CD4-positive, alpha-beta T cell treated with Interleukin-6 at 100 ng/mL for 8 hours (primary cell): ENCODE measurements at places on chromosomes 13 and 19.

GRCh38 chr19:42420055-42420544 lies 7.1 kb downstream of the LIPE start:
- peak; percentile 80 for DNase-seq

DNA sequence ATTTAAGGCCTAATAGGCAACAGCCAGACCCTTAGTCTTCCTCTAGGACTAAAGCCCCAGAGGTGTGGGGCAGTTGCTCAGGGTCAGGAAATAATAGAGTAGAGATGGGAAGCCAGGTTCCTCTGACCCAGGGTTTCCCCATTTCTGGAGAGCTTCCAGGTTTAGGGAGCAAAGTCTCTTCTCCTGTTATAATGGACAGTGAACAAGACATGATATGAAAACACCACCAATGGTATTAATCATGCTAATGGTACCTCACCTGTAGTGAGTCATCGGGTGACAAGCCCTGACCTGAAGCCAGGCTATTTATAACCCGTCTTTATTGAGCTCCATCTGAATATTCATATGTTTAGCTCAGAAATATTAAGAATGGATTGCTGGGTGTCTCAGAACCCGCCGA lies 24.6 kb downstream of the BICRA start:
- DNase-seq, result no peak

DNA sequence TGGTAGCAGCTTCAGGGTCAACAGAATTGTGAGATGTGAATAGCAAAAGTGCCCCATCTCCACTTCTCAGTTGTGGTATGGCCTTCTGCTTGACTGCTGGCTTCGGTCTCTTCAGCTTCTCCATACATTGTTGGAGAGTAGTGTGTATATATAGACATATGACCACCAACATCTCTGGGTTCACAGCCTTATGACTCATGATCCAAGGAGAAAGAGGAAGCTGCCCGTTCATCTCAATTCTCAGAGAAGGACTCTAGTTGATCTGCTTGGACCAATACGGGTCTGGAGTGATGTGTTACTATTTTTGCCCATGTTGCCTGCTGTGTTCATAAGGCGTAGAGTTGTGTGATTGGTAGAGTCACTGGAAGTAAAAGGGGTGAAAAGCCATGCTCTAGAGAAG lies 3.6 kb upstream of the COMMD6 start:
- DNase-seq, result no peak

DNA sequence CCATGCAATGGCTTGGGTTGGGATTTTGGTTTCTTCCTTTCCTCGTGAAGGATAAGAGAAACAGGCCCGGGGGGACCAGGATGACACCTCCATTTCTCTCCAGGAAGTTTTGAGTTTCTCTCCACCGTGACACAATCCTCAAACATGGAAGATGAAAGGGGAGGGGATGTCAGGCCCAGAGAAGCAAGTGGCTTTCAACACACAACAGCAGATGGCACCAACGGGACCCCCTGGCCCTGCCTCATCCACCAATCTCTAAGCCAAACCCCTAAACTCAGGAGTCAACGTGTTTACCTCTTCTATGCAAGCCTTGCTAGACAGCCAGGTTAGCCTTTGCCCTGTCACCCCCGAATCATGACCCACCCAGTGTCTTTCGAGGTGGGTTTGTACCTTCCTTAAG lies 24.1 kb downstream of the SPC24 start:
- no peak for DNase-seq

- no peak for DNase-seq
These were observed 218.1 kb downstream of the SHISA2 start for GRCh38 chr13:25833761-25834160.

GRCh38 chr13:109329175-109329574 lies 457.2 kb downstream of the IRS2 start:
- DNase-seq, result no peak

DNA sequence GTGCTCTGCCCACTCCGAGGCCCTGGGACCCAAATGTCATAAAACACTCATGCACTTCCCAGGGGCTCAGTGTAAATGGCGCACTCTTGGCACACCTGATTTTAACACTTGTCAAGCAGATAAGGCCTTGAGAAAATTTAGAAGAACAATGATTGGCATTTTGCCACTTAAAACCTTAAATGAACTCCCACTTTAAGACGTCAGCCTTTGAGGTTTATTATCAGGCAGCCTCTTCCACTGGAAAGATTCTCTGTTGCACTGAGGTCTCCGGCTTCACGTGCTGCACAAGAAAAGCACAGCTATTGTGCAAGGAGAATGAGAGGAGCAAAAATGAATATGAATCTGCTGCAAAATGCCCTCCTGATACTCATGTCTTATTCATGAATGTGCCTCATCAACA lies 38.5 kb upstream of the ATP11A start:
- no peak for DNase-seq

DNA sequence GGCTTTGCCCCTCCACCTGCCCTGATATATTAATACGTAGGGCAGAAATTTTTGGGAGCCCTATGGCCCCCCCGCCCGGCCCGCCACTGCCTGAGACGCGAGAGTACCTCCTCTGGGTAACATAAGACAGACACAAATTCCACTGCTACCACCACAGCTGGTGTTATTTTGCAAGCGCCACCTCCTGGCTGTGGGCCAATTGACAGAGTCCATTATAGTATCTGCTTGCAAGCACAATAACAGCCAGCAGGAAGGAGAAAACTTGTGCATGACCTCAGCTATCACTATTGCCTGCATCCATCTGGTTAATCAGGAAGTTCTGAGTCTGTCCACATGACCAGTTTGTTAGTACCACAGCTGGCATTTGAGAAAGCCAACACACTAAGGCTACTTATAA lies 25.3 kb upstream of the OR10H2 start:
- DNase-seq, result no peak

DNA sequence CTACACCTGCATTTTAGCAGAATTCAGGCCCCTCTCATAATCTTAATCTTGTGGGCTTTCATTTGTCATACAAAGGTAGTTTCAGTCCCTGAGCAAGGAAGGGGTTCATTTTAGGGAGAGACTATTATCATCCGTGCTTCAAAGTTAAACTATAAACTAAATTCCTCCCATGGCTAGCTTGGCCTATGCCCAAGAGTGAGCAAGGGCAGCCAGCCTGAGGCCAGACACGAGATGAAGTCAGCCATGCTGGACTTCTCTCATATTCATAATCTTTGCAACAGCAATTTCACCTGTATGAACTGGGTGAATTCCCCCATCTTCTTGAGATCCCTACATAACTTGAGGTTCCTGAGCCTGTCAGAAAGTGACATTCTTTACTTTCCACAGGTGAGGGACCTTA lies 13.0 kb downstream of the ERICH4 start:
- DNase-seq, result no peak

DNA sequence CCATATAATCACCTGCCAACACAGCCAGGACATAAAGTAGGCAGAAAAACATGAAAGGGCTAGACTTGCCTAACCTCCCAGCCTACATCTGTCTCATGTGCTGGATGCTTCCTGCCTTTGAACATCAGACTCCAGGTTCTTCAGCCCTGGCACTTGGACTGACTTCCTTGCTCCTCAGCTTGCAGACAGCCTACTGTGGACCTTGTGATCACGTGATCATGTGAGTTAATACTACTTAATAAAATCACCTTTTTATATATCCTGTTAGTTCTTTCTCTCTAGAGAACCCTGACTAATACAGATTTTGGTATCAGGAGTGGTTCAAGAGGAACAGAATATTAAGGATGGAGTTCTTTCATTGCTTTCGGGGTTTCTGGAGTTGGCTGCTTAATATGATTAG lies 2867.6 kb downstream of the PCDH9 start:
- no peak for DNase-seq

- DNase-seq, result no peak
These were observed 29.8 kb downstream of the DNM2 start for GRCh38 chr19:10747674-10748073.

- no peak for DNase-seq
These were observed 45.5 kb downstream of the COL4A1 start for GRCh38 chr13:110261166-110262081.

DNA sequence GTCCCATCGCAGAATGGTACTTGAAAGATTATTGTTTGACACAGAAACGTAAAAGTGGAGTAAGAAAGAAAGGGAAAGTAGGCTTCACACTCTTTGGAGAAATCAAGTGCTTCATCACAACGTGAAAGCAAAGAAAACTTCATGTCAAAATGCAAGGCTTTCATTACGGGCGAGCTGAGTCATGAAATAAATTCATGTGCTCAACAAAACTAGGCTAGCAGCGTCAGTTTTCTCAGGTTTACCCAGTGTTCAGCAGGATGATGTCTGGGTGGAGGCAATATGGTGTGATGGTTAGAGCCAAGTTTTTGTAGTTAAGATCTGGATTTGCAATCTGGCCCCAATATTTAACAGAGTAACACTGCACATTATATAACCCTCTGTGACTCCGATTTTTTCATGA lies 128.0 kb downstream of the TRPC4 start:
- DNase-seq, result no peak

DNA sequence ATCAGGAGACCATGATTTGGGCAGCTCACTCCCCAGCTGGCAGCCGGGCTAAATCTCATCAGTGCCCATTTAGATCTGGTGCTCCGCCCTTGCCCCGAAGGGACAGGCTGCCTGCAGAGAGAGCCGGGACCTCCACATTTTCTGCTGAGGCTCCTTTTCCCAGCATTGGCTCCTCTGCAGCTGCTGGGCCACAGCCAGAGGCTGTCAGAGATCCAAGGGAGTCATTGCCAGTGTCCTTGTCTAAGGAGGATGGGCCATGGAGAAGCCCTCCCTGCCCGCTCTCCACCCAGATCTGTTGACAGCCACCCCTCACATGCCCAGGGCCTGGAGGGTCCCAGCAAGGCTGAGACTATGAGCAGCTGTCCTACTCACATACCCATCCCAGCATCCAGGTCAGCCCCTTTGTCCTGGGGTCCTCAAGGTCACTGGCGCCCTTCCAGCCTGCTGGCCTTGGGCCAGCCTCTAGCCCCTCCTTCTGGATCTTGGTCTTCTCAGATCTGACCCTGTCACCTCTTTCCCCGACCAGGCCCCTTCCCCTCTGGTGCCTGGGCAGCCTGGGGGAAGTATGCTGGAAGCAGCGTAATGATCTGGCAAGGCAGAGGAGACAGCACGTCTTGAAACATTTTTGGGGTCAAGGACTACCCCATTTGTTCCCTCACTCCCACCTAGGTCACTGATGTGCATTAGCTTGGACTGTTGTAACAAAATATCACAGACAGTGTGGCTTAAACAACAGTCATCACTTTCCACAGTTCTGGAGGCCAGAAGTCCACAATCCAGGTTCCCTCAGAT lies 7.9 kb downstream of the PIN1 start:
- DNase-seq, result no peak

DNA sequence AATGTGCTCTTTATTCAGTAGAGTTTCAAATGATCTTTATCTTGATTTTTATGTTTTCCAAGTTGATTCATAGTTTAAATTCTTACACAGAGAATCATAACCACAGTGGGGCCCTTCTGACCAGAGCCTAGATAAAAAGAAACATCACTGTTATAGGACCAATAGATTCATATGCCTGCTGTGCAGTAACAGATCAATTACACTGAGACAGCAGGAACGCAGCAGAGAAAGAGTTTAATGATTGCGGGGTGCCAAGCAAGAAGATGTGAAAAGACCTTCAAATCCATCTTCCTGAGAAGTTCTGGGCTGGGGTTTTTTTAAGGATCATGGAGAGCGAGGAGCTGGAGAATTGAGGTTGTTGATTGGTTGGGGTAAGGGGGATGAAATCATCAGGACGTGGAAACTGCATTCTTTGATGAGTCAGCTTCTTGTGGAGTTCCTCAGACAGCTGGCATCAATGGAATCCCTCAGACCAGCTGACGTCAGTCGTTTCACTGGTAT lies 346.6 kb downstream of the TBC1D4 start:
- no peak for DNase-seq

GRCh38 chr19:30512176-30513081 lies 140.2 kb downstream of the ZNF536 start:
- no peak for DNase-seq

GRCh38 chr13:33194820-33195692 lies 90.5 kb downstream of the STARD13 start:
- no peak for DNase-seq
